Mesenteric fat pad (tissue), 1 donor: ENCODE measurements at places on chromosomes 6 and 20.

- peak; percentile 18 for DNase-seq
These were observed 2.6 kb upstream of the NOTCH4 start for GRCh38 chr6:32226434-32226833.

- no peak for DNase-seq
These were observed 629.8 kb downstream of the CDH26 start for GRCh38 chr20:60587986-60588385.

DNA sequence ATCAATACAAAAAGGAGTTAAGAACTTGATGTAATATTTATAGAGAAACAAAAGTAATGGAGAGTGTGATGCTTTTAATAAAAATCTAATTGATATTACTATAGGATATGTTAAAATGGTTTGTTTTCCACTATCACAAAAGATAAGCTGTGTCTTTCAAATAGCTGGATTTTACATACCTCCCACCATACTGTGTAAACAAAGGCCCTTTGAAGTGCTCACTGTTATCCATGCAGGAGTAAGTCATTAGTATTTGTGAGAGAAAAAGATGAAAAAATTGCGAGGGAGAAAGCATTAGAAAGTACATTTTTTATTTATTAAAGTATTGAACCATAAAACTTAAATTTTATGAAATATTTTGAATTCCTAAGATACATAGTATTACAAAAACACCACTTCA is 733.0 kb downstream of the GRIK2 start:
- no peak for DNase-seq

DNA sequence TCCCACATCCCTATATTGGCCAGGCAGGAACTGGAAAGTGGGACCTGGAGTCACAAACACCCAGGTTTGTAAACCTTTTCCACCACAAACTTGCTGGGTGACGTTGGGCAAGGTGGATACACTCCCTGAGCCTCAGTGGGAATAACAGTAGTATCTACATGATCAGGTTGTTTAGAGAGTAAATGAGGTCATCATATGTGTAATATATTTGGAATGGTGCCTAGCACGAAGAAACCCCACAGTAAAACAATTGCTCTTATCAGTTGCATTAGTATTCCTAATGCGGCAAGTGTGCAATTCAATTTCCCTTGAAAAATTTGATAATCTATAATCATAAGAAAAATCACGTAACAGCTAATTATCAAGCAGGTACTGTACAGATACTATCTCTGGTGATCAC is 51.9 kb downstream of the HIVEP2 start:
- DNase-seq, result no peak

- DNase-seq, result no peak
These were observed 427.5 kb downstream of the PHF3 start for GRCh38 chr6:64062960-64063683.

GRCh38 chr20:47051936-47052526 is 157.4 kb downstream of the EYA2 start:
- DNase-seq, result no peak

DNA sequence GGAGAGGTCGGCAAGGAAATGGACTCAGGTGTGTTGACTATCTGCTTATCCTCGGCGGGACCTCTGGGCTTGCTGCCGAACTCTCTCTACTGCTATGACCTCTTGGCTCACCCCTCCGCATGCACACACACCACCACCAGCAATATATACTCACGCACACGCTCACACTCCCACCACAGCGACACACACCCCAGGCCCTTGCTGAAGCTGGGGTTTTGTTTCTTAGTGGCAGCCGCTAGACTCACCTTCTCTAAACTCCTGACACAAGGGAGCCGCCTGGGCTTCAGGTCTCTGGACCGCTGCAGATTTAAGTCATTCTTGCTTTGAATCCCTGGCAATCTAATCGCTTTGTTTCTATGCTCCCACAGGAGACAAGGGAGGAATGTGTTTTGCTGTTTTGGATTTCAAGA is 59.4 kb upstream of the BACH2 start:
- DNase-seq, result no peak

DNA sequence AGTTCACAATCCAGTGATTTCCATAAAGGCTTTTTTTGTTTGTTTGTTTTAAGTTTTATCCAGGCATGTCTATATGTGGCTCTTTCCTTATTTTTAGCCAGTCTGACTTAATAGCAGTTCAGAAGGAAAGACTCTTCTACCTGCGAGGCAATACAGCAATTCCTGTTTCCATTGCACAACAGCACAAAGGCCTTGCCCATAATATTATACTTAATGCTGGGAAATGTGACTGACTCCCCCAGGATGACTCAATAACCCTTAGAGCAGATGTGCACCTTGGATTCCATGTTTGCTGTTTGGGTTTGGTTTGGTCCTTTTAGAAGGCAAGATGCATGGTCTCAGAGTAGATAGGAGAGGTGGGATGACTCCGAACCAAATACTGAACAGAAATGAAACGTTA is 184.1 kb downstream of the MTFR2 start:
- no peak for DNase-seq

DNA sequence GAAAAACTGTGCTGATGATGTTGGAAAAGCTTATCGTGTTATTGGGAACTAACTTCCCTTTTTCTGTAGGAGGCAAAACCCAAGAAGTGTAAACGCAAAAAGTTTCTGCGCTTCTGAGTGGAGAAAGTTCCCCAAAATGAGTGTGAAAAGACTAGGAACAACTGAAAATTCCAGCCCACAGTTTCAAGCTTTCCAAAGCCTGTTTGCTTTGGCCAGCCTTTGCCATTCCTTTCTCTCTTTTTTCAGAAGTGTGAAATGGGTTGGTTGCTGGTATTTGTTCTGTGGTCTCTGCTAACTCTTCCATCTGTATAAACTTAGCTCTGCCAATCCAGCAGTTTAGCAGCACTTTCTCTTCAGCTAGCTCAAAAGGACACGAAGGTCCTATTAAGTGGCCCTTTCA is 491.3 kb downstream of the MAFB start:
- no peak for DNase-seq

DNA sequence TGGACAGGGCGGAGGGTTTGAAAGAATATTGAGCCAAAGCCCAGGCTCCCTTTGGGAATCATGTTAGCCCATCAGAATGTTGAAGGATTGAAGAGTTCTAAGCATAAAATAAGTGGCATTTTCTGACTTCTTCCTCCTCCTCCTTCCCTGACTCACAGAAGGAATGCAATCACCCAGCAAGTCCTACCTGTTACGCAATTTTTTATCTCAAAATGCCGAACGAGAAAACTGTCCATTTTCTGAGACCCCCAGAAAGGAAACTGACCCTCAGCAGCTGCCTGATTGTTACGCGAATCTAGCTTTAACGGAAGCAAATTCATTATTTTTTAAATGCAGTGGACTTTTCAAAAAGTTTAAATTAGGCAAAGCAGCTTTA is 4.7 kb upstream of the DNAJC5 start:
- no peak for DNase-seq

DNA sequence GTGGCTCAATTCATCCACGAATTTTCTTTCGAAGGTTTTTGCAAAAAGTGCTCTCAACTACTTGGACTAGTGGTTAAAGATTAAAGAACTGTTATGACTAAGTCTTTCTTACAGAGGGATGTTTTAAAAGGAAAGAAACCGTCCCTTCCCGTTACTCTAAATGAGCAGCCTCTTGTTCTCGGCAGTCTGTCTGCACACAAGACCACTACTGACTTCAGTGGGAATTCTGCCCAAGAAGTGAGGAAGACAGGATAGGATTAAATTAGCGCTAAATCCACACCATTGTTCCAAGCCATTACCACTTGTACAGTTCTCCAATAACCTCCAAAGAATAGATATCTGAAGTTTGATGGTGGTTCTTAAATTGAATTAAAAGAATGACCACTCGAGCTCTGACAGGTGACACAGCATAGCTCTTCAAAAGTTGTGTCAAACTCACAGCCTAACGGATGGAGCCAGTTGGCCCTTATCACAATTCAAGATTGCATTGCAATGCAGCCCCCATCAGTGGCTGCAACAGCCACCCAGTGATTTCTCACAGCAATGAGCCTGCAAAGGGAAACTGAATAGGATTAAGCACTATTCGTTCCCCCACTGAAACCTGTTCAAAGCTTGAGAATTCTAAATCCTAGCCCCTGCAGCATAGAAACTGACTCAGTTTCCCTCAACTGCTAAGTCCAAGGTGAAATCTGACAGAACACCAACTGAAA is 1.8 kb downstream of the EPB41L2 start:
- DNase-seq, result no peak

DNA sequence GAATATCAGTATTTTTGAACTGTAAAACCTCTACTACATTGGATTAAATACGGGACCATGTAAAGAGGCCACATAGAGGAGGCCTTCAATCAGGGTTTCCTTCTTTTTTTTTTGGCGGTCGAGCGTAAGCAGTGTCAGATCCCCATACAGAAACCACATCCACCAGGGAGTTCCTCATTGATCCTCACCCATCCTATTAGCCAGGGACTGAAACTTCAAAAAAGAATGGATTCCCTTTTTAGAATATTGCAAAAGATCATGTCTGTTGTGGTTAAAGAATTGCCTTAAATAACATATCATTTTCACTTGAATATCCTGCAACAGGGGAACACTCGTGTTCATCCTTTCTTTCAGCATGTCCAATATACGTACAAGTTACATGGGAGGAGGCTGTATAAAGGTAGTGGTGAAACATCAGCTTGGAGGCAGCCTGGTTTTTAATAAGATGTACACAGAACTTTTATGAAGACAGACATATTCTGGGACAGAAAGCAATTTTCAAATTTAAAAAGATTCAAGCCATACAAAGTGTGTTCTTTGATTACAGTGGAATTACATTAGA is 96.1 kb downstream of the PPP1R14C start:
- no peak for DNase-seq
